Epithelial cell of prostate (primary cell): ENCODE measurements at places on chromosomes 16 and 17.

DNA sequence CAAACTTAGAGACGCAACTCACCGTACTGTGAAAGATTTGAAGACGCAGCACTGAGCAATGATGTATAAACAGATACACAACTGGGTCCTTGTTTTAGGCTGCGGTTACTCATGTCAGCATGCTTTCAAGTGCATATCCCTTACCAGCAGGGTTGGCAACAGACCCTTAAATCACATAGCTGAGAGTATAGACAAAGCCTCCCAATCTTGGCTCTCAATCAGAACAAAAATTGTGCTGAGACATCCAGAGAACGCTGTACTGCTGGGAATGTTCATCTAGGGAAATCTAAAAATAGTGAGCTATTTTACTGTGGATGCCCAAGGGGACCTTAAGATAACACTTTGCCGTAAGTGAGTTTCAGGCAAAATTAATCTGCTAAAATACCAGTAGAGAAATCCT lies 84.4 kb upstream of the NUDT7 start:
- no peak for DNase-seq

DNA sequence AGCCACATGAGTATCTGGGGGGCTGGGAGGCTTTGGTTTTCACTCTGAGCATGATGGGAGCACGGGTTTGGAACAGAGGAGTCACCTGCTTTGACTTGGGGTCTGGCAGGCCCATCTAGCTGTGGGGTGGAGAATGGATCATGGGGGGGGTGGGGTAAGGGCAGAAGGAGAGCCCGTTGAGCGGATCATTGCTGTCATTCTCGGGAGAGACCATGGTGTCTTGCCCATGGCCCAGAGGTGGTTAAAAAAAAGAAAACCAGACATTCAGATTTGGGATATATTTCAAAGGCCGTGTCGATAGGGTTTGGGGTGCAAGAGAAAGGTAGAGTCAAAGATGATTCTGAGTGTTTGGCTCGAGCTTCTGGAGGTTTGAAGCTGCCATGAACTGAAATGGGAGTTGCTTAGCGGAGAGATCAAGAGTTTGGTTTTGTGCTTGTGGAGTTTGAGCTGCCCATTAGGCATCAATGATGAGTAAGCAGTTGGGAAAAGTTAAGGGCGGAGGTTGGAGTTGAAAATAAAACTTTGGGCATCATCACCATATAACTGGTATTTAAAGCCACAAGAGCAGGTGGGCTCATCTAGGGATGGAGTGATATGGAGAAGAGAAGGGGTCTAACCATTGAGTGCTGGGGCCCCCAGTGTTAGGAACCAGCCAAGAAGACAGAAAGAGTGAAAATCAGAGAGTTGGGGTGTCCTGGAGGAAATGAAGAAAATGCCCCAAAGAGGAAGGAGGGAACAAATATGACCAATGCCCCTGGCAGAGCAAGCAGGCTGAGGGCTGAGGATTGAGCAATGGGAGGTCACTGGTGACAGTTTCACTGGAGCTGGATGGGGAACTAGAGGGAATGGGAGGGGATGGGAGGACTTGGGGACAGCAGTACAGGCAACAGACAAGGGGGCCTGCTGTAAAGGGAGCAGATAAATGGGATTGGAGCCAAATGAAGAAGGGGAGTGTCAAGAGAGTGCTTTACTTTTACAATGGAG lies 1.9 kb downstream of the NOD2 start:
- DNase-seq = no peak

DNA sequence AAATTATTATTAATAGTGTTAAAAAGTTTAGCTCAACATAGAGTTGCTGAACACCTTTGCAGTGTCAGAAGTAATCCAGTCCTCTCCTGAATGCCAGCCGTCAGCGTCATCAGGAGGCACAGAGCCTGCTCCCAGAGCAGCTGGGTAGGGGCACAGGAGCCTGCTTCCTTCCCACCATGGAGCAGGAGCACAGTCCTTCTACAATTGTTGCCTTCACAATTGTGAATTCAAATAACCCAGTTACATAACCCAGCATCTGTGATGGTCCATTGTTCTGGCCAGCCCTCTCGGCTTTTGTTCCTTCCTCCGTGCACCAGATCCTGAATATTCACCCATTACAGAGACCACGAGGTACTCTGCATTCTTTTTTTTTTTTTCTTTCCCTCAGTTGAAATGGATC lies 393.9 kb upstream of the MAF start:
- DNase-seq = no peak

DNA sequence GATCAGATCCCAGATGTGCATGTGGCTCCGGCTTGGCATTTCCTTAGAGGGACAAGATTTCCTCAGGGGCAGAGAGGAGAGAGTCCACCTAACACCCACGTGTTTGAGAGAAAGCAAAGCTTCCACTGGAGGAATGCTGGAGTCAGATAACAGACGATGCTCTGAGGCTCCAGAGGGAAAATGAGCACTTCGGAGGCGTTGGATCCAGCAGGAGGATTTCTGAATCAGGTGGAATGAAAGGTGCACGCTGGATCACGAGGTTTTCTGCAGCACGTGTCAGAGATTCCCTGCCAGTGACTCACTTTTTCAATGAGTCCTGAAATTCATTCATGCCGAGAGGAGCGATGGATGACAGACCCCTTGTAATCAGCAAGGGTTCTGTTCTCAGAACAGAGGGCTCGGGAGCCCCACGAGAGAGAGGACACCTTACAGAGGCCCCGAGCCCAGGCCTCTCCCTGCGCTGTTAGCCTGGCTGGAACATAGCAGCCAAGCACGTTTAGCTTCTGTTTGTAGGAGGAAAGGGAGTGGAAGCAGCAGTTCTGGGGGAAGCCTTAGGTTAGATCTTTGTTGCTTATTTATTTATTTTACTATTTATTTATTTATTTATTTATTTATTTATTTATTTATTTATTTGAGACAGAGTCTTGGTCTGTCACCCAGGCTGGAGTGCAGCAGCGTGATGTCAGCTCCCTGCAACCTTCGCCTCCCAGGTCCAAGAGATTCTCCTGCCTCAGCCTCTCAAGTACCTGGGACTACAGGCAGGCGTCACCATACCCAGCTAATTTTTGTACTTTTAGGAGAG lies 49.3 kb upstream of the JPH3 start:
- no peak for DNase-seq

GRCh38 chr16:26157319-26157718 lies 465.6 kb downstream of the HS3ST4 start:
- no peak for DNase-seq

GRCh38 chr17:82041144-82041814 lies 3.8 kb upstream of the DCXR start:
- no peak for DNase-seq

DNA sequence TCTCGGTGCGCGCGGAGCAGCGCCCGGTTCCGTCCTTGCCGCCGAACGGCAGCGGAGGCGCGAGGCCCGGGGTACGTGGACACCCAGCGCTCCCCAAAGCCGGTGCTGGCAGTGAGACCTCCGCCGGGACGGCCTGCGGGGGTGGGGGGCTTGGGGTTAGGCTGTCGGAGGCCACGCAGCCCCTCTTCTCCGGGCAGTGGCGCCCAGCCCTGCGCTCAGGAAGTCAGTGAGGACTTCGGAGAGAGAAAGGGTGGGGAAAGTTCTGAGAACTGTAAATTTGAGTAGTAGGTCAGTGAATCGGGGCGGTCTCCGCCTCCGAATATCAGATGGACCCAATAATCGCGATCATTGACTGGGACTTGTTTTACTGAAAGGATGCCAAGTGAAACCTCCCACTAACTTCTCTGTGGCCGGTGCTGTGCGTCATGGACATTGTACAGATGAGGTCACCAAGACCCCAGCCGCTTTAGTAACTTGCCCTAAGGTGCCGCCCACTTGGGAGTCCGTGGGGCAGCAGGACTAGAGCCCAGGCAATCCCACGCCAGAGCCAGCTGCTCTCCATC lies 468 bp downstream of the IL4R start:
- peak; percentile 83 for DNase-seq

GRCh38 chr17:50893183-50893993 lies 27.2 kb upstream of the TOB1 start:
- peak; percentile 94 for DNase-seq

DNA sequence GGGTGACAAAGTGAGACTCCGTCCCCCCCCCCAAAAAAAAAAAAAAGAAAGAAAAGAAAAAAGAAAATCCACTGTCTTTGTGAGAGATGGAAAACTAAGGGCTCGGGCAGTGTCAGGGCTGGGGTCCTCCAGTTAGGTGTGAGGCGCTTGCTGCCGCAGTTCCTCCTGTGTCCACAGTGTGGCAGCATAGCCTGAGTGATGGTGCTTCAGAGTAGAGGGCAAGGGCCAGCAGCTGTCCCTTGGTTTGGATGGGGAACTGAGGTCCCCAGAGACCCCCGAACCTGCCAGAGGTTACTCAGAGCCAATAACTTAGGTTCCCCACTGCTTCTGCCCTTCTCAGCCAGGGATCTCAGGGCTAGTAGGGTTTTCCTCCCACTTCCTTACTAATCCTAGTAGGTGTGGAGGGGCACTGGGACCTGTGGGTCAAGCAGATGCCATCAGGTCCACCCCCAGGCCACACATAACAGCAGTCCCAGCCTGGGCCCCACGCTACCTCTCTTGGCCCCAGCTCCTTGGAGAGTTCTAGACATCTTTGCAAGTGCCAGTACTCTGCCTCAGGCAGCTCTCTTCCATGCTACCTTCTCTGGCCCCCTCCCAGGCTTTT lies 7.9 kb upstream of the LLGL1 start:
- no peak for DNase-seq

DNA sequence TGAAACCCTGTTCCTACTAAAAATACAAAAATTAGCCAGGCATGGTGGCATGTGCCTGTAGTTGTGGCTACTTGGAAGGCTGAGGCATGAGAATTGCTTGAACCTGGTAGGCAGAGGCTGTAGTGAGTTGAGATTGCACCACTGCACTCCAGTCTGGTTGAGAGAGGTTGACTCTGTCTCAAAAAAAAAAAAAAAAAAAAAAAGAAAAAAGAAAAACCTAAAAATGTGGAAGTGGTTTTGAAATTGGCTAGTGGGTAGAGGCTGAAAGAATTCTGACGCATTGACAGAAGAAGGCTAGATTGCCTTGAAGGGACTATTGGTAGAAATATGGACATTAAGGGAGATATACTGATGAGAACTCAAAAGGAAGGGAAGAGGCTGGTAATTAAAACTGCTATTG lies 33.6 kb upstream of the CPPED1 start:
- DNase-seq = no peak

DNA sequence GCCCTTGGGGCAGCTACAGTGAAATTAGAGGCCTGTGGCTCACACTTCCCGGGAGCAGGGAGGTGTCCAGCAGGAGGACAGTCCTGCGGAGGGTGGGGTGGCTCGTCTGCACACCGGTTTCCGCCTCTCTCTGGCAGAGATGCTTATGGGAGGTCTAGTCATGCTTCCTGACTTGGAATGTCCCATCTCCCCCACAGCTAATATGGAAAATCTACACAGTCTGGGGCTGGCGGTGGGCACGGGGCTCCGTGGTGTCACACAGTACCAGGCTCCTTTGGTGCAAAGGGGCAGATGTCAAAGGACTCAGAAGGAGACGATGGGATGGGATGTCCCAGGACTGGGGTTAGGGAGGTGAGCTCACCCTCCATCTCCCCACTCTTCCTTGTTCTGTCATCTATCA lies 44.1 kb upstream of the DOC2B start:
- no peak for DNase-seq

GRCh38 chr16:76565542-76565941 lies 288.3 kb downstream of the CNTNAP4 start:
- DNase-seq = no peak

DNA sequence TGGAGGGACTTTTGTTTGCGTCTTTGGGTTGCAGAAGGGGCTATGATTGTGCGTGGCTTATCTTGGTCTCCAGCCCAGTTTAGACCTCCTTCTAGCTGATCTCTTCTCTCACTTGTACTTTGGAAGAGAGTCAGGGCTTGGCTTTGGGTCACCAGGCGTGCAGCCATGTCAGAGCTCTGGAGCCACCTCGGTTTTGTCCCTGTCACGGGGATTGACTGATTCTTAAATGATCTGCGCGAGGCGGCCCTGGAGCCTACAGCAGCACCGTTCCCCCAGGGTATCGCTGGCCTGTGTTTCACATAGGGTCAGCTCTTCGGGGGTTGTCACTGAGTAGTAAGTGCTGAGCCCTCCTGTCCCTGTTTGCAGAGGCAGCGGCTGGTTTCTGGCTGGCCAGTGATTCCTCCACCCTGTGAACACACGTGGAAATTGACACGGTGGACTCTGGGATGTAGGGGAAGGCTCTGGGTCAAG lies 209.8 kb upstream of the CHMP6 start:
- no peak for DNase-seq

GRCh38 chr17:18250259-18250658 lies 8.3 kb downstream of the FLII start:
- DNase-seq = no peak
